ENCODE measurements at places on chromosomes 6 and 20.

- no peak for DNase-seq
These were observed 89.1 kb downstream of the PSMG4 start for GRCh38 chr6:3347826-3348225.

- DNase-seq, result no peak
These were observed 33.4 kb upstream of the RSPO4 start for GRCh38 chr20:1035466-1035865.

- no peak for DNase-seq
These were observed 27.6 kb upstream of the BMP7 start for GRCh38 chr20:57293995-57294394.

DNA sequence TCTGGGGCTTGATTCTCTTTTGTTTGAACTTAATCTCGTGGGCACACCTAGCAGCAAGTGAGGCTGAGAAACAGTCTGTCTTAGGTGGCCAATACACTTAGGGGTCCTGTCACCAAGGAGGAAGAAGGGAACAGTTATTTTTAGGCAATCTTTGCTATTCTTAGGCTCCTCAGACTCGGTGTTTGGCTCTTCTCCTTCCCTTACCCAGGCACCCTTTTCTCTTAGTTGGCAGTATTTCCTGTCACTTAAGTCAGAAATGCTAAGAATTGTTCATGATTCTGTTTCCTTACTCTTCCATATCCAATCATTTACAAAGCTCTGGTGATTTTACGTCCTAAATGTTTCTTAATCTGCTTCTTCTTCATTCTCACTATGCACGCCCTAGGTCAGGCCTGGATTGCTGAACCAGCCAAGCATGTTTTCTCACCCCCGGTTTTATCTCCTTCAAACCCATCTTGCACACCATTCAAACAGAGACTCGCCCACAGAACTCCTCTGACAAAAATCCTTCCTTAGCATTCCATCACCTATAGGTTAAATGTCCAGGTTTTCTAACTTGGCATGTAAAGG, 45.2 kb upstream of the TMEM217 start:
- DNase-seq, result no peak

GRCh38 chr6:133854364-133855275, 34.3 kb upstream of the TCF21 start:
- DNase-seq, result no peak

DNA sequence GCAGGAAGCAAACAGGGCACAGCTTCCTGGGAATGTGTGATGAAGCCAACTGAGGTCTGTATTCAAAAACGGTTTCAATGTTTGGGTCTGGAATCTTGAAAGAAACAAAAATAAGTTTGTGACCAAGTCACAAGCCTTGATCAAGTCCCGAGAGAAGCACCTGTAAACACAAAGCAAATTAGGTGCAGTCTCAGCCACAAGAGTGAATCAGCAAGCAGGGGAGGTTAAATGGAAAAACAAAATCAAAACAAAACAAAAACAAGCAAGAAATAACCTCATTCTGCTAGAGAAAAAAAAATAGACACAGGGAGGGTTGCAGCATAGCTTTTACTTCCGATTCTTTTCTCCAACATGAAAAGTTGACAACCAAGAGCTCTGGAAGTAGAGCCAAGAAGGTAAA, 201.7 kb downstream of the CLIC5 start:
- DNase-seq, result no peak

DNA sequence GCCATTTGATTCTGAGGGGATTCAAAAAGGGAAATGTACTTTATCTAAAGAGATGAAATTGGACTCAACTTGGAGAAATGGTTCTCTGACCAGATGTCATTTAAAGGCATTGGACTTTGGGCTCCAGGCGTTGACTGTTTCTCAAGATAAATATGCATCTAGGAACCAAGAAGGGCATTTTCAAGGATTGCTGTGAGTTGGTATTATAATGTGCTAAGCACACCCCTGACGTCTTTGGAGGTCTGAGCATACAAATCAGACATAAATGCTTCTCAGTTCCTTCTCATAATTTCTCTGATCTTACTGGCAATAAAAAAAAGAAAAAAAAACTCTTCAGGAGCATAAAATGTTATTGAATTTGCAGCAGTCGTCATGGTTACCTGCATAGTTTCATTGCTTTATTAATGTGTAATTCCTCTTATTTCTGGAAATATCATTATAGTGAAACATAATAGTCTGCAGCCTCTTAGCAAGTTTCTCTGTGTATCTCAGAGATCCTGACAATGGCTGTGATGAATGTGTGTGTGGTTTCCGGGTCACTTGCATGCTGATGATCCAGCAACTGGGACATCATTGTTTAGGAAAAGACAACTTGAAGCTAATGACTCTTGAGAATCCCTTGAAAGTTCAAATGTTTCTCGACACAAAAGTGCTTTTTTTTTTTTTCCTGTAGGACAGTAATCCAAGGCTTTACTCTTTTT, 136.0 kb downstream of the AIG1 start:
- DNase-seq, result no peak

DNA sequence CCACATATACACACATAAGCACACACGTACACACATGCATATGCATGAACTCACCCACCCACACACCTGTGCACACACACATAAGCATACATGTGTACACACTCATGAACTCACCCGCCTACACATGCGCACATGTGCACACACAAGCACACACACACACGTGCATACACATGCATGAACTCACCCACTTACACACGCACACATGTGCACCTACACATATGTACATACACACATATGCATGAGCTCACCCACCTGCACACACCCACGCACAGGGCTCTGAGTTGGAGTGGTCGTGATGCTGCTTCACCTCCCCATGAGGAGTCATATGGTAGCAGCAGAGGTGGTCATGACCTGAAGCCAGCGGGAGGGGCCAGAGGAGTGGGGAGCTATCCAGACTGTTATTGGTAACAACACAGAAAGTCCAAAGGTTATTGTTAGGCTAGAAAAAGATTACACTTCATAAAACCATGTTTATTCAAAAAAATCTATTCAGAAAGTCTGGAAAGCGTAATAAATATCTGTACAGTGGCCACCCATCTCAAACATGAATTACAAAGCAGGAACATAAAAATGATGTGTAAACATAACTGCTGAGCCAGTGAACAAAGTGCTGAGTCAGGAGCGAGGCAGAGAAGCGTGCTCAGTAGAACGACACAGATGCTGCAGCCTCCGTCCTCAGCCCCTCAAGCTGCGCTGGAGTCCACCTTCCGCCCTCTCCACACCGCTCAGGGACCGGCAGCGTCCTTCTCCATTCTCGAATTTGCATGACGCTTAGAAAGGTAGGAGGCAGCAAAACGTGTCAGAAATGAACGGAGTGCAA, 26.4 kb upstream of the MPC1 start:
- DNase-seq, result no peak

GRCh38 chr20:17558154-17558940, 11.5 kb upstream of the DSTN start:
- DNase-seq, result peak; percentile 57

DNA sequence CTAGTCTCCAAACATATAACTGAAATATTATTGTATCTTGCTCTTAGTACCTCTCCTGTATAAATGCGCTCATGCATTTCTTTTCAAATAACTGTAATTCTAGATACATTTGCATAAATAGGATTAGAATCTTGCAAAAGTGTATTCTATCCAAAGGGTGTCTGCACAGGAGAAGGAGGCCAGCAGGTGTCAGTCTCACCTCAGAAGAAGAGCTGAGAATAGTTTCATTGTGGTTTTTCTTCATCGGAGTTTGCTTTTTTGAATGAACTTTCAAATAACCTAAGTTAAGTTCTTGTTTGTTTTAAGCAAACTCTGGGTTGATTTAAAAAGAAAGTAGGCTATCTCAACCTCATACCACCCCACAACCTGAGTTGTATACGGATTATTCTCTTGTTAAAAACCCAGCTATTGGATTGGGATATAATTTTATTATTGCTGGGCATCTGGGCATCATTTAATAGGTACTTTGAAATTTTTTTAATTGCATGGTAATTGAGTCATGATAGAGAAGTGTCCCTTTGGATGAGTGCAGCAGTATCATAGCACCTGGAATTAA, 125.0 kb upstream of the MLIP start:
- no peak for DNase-seq

DNA sequence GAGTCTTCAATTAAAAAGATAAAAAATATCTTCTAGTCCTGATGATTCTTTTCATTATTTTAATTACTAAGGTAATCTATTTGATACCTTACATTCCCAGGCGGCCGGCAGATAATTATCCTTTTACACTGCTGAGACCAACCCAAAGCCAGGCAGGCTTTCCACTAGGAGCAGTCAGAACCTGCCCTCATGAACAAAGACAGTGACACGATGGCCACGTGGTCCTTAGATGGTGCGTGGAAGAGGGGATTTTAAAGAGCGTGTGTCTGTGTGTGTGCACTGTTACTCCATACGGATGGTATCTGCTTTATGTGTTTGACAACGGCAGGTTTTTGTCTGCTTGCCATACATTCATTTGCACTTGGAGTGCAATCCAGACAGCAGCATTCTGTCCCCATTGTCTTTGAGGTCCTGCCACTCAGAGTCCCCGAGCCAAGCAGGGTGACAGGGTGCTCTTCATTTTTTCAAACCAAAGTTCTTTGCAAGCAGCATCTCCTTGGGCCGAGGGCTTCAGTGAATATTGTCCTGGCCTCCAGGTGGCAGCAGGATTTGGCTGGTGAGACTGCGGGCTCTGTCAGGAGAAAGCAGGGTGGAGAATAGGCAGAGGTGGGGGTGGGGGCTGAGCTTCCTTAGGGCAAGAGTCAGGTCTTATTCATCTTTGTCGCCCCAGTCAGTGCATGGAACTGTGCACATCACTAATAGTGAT, 260.5 kb downstream of the NRN1 start:
- DNase-seq, result no peak

- no peak for DNase-seq
These were observed 137.7 kb downstream of the RCAN2 start for GRCh38 chr6:46353528-46353927.

GRCh38 chr6:3965071-3965718, 113.7 kb downstream of the FAM217A start:
- no peak for DNase-seq

- DNase-seq, result no peak
These were observed 46.4 kb downstream of the MRPL14 start for GRCh38 chr6:44080561-44081521.

GRCh38 chr20:60240415-60240814, 282.2 kb downstream of the CDH26 start:
- no peak for DNase-seq

DNA sequence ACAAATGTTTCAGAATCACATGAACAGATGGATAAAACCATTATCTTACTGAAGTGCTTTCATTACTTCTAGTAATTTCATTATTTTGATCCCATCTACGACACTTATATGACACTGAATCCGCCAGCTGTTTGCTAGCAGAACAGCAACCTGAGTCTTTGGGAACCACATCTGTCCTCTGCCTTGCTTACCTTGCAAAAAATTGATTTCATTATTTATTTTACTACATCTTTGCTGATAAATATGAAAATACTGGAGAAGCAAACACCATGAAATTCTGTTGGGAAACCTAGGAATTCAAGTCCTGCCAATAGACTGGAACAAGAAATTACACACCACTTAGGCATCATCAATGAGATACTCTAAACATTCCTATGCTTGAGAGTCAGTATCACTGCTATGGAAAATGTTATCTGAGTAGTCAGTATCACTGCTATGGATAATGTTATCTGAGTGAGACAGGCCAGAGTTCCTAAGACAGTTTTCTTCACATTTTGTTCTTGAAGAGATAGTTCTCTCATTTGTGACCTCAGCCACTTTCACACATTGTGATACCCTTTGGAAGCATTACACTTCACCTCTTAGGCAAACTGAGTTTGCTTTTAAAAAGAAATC, 91.9 kb downstream of the PDE10A start:
- DNase-seq, result no peak

DNA sequence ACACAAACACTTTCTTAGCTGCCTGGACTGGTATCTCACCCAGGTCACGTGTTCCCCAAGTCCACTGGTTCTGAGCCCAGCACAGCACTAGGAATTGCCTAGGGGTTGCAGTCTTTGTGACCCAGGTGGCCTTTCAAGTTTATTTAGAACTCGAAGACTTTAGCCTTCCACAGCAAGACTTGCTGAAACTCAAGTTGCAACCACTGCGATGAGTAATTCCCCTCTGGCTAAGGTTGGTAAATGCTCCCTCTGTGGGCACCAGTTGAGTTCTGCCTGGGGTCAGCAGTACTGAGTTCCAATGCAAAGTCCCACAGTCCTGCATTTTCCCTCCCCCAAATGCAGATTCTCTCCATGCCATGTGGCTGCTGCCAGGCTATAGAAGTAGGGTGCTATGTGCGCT, 77.6 kb upstream of the MOCS1 start:
- no peak for DNase-seq

DNA sequence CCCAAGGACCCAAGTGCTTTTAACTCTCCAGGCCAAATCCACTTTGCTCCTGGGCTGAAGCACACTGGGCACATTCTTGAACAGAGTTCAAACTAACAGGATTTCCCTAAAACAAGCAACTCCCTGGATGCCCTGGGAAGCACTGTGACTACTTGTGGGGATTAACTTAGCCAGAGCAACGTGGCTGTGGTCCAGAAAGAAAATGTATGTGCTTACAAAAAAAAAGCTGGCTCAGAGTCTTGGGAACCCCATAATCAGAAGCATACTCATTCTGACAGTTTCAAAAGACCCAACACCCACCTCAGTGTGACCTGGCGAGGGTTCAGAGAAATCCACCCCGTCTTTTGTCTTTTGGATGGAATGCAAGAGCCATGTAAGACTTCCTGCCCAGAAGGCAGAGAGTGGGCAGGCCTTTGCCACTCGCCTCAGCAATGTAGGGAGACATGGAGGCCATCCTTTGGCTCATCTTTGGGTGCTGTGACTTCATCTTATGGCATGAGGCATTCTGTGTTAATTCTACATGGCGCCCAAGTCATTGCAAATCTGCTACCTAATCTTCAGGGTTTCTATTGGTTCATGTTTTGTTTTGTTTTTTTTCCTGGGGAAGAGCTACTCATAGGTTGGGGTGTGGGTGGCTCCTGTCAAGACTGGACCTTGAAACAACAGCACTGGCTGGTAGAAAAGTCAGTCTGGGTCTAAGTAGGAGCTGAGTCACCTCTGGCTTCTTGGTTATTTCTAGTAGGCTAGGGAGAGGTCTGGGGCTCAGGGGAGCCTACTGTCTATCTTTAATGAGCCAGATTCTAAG, 248.6 kb upstream of the SUPT3H start:
- DNase-seq, result peak; percentile 68

GRCh38 chr6:25682324-25682723, 30.3 kb downstream of the SCGN start:
- DNase-seq, result no peak

- no peak for DNase-seq
These were observed 19.7 kb upstream of the TAGAP start for GRCh38 chr6:159064477-159064876.

- no peak for DNase-seq
These were observed 35.5 kb downstream of the ASCC3 start for GRCh38 chr6:100845676-100846075.

DNA sequence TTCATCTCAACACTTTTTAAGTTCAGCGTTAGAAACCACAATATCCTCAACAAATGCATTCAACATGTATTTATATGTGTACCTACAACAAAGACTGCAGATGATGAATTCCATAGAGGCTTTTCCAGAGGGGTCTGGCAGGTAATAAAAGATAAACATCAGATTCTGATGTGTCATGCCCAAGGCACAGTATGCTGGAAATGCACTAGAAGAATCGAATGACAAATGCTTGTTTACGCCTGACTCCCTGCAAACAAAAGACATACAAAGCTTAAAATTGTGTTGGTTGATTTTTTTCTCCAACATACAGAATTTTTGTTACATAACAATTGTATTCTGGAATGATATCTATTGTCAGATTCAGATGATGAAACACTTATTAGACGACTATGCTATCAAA, at the start of gene LGSN:
TSS of gene LGSN (minus strand) at position 45 of the 400 bp plus-strand sequence. CDS start at position 5, 40 bp downstream.
- DNase-seq, result no peak
